Tibial nerve (tissue), 4 donors: ENCODE measurements at places on chromosomes 3 and 15.

DNA sequence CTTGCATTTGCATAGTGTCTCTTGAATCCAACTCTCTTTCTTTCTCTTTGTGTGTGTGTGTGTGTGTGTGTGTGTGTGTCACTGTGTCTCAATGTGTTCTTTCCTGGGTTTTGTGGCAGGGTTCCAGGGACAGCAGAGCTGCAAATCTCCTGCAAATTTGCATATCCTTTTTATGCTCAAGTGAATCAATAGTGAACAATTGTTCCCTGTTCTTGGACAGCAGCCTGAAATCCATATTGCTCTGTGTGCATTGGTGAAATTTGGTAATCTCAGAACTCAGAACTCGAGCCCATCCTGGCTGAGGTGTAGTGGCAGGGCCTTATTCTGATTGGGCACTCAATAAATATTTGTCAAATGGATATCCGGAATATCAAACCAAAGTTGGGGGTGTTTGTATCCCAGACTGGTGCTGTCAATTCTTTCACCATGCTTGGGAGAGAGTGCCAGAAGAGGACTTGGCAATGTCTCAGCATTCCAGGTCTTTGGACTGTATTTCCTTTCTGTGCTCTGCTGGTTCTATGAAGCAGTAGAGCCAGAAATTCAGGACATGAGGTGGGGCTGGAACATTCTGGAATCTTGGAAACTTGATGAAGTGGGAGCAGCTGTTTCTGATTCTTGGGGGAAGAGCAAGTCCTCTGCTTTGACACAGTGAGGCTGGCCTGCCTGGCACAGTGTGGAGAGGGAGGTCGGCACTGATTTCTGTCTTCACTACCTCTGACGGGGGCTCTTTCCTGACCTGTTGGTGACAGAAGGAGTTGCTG is 380.6 kb upstream of the C2CD4B start:
- peak; percentile 42 for DNase-seq

DNA sequence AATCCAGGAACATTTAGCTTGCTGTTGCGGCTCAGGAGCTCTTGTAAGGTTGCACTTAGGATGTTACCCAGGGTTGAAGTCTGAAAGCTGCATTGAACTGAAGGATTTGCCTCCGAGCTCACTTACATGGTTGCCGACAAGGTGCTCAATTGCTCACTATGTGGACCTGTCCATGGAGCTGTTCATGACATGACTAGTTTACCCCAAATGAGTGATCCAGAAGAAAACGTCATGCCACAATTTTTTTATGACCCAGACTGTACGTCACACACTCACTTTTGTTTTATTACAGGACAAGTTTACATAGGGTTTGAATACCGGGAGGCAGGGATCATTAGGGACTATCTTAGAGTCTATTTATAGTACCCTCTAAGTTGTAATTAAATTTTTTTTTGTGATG is 21.0 kb upstream of the CLDN11 start:
- DNase-seq: no peak

DNA sequence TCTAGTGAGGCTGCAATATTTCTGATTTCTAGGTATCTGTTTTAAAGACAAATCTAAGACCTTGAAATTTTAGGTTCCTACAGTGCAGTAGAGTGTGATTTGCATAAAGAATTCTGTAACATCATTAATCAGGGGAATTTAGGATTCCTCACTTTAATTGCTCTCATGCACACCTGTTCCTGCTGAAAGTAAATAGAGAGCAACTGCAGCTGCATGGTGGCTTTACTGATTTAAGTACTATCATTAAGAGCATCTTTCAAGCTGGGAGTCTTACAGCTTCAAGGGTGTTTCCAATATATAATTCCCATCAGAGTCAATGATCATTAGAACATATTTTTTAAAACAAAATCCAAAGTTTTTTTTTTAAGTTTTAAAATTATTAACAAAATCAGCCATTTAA is 36.0 kb upstream of the C3orf70 start:
- no peak for DNase-seq

DNA sequence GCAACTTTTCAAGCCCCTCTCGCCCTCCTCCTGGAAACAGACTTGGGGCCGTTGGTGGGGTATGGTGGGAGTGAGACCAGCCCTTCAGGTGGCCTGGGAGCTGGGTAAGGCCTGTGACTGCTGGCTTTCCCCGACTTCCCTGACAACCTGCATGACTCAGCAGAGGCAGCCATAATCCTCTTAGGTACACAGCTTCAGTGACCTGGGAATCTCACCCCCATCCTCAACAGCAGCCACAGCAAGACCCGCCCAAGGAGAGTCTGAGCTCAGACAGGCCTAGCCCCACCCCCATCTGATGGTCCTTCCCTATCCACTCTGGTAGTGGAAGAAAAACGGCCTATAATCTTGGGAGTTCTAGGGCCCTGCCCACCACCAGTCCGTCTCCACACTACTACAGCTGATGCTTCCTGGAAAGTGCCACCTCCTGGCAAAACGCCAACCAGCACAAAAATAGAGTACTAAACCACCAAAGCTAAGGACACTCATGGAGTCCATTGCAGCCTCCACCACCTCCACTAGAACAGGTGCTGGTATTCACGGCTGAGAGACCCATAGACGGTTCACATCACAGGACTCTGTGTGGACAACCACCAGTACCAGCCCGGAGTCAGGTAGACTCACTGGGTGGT is 13.1 kb upstream of the SLC27A2 start:
- DNase-seq: no peak

- no peak for DNase-seq
Observed at GRCh38 chr15:61318802-61319525, 89.9 kb upstream of the RORA start.

DNA sequence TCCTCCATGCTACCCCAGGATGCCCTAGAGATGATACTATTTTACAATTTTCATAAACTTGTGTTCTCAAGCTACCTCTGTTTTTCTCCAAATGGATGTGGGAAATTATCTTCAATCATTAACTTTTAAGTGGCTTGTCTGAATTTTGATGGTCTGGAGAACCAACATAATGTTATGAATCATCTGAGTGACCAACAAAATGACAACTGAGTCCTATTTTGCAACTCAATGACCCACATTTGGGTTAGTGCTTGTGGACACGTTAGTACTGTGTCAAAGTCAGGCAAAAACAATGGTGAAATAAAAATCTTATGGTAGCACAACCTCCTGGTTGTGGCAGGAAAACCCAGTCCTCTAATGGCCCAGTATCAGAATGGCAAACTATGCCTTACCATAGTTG is 352.4 kb upstream of the ZNF385D start:
- DNase-seq: no peak

DNA sequence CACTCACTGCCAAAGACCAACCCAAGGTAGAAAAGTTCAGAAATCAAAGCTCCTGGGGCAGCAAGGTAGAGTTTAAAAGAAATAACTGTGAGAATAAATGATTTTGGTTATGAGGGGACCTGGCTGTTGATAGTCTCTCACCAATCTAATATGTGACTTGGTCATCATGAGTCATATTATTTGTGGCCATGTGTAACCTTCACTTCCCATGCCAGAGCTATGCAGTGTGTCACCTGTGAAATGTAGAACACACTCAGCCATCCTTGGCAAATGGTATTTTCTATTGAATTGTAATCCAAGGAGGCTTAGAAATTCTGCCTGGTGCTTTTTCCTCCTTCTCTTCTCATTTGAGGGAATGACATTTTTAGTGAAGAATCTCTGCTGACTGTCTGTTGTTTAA is 184.2 kb upstream of the STAC start:
- DNase-seq: no peak

- DNase-seq: no peak
Observed at GRCh38 chr3:9769012-9769411, 735 bp downstream of the CAMK1 start.

- DNase-seq: no peak
Observed at GRCh38 chr3:13233487-13234485, 160.6 kb upstream of the IQSEC1 start.

GRCh38 chr3:182683858-182684257 is 109.4 kb upstream of the ATP11B start:
- DNase-seq: no peak

DNA sequence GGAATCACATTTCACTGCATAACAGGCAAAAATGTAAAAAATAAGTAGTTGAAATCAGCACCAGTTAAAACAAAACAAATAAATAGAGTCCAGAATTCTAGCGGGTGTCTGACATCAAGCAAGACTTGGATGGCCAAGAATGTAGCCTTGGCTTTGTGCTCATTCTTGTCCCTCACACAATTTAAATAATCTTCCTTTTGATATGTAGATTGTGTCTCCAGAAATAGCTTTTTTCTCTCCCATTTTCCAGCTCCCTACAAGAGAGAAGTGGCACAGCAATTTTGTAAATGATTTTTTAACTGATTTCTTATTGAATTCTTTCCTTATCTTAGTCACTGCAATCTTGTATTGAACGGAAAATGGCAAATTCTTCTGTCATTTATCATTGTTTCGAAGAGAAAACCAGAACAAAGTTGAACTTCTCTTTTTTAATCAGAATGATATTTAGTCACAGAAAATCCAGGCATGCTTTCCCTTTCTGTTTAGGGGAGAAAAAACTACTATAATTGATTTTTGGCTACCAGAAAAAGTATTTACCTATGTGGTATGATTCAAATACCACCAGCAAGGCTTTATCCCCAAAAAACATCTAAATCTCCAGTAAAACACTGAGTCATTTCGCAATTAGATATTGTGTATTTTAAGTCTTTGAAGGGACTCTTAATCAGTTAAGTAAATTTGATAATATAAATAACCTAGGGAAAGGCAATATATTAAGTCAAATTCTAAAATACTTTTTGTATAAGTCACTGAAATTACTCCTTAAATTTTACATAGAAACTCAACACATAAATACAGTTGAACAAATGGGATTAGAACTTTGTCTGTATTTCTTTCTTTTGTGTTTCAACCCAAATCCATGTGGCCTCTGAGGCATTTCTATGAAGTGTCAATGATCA is 481.7 kb downstream of the GBE1 start:
- DNase-seq: no peak

- no peak for DNase-seq
Observed at GRCh38 chr3:122609798-122610559, 32.5 kb downstream of the PARP15 start.

- DNase-seq: no peak
Observed at GRCh38 chr3:58539626-58540025, 2.6 kb upstream of the ACOX2 start.

DNA sequence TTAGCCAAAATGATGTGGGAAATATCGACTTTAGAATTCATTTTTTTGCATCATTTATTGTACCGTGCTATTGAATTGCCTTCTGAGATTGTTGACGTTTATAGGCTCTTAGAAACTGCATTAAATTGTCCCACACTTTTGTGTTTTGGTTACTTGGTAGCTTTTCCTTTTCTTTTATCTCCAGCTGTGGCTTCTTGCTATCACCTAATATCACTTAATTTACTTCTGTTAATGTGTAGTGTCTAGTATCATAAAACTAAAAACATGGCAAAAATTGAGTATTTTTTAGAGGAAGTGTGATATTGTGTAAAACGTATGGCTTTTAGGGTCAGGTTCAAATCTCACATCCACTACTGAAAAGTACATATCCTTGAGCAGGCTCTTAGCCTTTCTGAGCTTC is 11.2 kb downstream of the TMOD3 start:
- no peak for DNase-seq

- no peak for DNase-seq
Observed at GRCh38 chr15:48112242-48112641, 8.5 kb upstream of the SLC24A5 start.

GRCh38 chr15:25684521-25685431 is 178.4 kb downstream of the ATP10A start:
- peak; percentile 43 for DNase-seq

DNA sequence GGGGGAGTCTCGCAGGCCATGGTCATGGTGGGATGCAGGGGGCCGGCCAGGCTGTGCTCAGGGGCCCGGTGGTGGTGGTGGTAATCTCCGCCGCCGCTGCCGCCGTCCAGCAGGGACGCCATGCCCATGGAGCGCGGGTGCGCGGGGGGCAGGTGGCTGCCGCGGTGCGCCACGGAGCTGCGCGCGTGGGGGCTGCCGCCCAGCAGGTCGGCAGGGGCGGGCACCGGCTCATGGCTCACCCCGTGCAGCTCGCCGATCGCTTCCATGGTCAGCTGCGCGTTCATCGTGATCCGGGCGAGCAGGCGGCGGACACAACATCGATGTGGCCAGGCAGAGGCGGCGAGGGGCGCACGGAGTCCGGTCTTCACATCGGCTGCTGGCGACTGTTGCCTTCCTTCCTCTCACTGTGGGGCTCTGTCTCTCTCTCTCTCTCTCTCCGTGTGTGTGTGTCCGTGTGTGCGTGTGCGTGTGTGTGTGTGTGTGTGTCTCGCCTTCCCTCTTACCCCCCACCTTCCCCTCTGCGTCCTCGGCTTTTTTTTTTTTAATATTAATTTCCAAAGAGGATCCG is 451 bp downstream of the ONECUT1 start:
- DNase-seq: no peak

- DNase-seq: no peak
Observed at GRCh38 chr3:189902230-189903186, 218.2 kb downstream of the P3H2 start.

- DNase-seq: no peak
Observed at GRCh38 chr15:68042156-68042854, 11.8 kb upstream of the PIAS1 start.

DNA sequence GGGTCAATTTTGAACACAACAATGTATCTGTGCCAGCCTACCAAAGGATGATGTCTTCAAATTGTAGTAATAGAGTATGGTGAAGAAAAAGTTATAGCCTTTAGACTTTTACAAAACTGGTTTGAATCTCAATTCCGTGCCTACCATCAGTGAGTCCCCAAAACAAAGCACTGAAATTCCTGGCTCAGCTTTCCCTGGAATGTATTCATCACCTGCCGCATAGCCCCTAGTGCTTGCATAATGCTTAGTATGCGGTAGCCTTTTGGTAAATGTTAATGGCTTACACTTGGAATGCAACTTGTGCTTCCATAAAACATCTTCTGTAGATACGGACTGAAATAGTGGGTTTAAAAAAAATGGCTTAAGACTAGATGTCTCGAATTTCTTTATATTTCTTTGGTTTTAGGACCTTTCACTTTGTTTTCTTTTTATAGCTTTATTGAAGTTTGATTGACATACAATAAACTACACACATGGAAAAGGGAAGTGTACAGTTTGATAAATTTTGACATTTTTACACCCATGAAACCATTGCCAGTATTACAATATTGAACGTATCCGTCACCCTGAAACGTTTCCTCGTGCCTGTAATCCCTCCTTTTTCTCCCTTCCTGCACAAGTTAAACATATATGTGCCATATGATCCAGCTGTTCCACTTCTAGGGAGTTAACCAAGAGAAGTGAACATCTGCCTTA is 12.1 kb downstream of the SACM1L start:
- DNase-seq: no peak

- no peak for DNase-seq
Observed at GRCh38 chr15:74196175-74196574, 6.4 kb downstream of the STRA6 start.

- DNase-seq: no peak
Observed at GRCh38 chr3:87501076-87501475, 224.7 kb upstream of the POU1F1 start.

GRCh38 chr3:31252216-31253185 is 280.2 kb upstream of the STT3B start:
- DNase-seq: no peak

- peak; percentile 40 for DNase-seq
Observed at GRCh38 chr3:141796081-141796888, 33.1 kb downstream of the GRK7 start.

DNA sequence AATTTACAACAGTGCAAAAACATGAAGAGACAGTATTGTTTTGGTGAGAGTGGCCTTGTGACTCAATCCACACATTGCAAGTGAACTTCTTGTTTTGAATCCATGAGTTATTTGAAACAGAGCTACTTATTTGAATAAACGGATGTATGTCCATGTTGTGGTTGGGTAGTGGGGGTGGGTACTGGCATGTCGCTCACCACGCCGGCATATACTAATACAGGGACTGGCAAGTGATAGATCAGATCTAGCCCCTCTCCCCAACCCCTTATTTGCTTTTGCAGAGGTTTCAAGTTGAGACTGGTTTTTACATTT is 83.8 kb downstream of the EDEM1 start:
- no peak for DNase-seq
